ENCODE measurements at places on chromosomes 4 and X.

- no peak for DNase-seq
Observed at GRCh38 chr4:43457866-43458265, 565.4 kb downstream of the GRXCR1 start.

DNA sequence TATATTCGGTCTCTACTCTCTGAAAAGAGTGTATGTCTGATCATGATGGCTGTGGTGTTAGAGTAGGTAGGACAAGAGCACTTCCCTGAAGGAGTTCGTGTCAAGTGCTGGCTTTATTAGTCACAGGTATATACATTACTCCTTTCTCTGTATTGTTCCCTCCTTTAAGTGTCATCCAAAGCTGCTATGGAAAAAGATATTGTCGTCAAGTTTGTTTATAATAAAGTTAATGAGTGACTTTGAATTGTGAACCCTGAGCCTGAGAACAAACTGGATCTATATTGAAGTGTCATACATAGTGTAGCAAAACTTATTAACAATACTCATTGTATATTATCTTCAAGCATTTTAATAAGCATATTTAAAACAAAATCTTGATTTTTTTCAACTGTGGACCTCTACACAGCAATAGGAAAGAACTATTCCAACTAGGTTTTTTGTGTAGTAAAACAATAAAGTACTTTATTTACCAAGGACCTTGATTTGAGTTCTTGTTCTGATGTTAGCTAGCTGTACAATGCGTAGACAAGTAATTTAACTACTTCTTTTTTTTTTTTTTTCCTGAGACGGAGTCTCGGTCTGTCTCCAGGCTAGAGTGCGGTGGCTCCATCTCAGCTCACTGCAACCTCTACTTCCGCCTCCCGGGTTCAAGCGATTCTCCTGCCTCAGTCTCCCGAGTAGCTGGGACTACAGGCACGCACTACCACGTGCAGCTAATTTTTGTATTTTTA lies 177.7 kb downstream of the RAPGEF2 start:
- DNase-seq = no peak

DNA sequence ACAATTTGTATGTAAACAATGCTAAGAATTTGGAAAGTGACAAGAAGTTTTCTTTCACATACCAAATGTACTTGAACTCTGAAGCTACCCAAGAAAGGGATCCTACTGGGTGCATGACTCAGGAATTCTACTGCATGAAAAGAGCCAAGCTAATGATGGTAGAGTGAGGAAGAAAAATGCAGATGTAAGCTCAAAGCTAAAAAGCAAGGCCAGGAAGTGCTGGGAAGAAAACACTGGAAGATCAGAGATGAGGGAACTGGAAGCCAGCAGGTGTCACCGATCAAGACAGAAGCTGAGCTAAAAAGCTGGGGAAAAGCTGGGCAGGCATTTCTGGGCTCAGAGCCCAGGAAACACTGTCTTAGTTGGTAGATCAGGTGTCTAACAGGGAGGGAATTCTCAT lies 449.1 kb downstream of the NKX6-1 start:
- DNase-seq = no peak

DNA sequence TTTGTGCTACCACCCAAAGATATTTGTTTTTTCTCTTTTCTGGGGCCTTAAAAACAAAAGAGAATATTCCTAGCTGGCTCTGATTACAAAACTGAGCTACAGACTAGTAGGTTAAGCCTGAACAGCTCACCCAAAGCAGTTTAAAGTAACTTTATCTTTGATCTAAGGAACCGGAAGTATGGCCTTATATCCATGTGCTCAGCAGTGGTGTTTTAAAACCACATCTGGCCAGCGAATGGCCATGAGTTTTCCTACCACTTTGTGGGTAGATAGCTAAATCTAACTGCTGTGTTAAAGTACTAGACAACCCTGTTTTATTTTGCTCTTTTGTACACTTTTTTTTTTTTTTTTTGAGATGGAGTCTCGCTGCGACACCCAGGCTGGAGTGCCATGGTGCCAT lies 24.6 kb downstream of the ADGRG4 start:
- DNase-seq = no peak

DNA sequence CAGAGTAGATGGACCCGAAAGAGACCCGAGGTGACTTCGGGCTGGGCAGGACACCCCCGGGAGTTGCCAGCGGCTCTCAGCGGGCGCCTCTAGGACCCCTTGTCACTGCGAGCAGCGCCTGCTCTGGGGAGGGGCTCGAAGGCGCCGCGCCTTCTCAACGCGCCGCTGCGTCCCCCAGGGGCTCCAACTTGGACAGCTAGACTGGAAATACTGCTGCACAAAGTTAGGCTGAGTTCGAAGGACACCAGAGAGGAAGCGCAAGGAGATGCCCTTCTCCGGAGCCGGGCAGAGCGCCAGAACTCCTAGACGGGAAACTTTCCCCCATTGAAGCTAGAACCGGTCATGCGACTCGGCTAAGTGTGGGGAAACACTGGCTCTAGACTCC lies 493 bp upstream of the KCNIP4 start:
- no peak for DNase-seq

- DNase-seq = peak; percentile 65
Observed at GRCh38 chr4:60034361-60034760, 1165.8 kb upstream of the ADGRL3 start.

DNA sequence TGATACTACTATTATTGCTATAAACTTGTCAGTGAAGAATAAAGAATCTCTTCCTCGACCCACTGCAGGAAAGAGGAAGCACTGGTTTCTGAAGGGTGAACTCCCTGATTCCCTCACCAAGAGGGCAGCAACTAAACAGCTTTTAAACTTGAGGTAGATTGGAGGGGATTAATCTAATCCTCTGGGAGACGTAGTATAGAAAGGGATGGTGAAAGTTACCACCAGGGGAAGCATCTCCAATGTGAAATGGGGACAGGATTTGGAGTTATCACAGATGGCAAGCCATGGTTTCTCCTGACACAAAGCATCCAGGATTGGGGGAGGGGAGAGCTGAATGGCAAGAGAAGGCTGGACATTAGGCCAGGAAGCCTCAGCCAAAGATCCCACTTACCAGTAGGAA lies 62.7 kb upstream of the PTPN13 start:
- no peak for DNase-seq

DNA sequence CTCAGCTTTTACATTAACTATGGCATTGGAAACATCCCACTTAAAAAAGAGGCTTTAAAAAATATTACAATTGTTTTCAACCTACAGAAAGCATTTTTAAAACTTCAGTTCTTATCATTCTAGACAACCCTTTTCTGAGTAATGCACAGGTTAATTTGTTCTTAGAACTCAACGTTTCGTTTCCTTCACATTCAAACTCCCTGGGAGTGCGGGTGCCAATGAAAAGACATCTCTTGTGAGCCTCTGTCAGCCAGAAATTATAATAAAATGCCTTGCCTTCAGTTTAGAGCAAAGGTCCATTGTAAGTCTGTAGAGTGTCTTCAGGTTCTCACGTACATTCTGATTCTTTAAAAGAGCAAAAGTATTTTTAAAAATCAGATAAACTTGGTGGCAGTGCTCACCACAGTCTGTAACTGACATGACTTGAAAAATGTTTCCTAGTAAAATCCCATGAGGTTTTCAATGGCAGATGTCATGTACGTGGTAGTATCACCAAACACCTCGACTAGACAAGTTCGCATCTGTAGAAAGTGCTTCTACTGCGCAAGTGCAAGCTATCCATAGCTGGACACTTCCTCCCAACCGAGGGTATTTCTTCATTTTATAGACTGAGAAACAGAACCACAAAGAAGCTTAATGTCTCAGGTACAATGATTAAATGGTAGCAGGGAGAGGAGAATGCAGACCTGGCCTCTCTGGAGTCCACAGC lies 65.8 kb downstream of the HAUS3 start:
- no peak for DNase-seq

DNA sequence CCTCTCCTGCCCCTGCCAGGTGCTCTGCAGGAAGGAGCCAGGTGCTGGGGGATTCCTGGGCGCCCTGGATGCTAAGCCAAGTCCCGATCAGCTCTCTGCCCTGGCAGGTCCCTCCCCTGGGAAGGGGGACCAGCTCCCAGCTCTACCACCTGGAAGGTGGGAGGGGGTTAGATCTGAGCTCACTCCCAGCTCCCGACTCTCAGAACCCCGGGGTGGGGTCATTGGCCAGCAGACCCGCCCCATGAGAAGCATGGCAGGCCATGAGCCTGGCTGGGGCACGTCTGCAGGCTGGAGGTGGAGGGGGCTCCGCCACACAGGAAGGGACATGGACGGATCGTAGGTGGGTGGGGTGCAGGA lies 83.4 kb upstream of the NKX1-1 start:
- DNase-seq = no peak

DNA sequence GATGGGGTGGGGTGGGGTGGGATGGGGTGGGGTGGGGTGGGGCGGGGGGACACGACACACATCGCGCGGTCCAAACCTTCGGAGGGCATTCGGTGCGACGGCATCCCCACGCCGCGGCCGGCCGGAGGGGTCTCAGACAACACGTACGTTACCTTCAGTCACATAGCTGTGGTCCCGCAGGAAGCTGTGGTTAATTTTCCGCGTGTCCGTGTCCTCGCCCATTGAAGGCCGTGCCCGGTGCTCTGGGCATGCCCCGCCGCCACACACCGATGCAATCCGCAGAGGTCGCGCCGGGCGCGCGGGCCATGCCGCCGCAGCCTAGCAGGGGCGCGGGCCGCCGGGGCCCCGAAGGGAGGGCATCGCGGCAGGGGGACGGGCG lies 417 bp downstream of the PPP2R2C start:
- no peak for DNase-seq

DNA sequence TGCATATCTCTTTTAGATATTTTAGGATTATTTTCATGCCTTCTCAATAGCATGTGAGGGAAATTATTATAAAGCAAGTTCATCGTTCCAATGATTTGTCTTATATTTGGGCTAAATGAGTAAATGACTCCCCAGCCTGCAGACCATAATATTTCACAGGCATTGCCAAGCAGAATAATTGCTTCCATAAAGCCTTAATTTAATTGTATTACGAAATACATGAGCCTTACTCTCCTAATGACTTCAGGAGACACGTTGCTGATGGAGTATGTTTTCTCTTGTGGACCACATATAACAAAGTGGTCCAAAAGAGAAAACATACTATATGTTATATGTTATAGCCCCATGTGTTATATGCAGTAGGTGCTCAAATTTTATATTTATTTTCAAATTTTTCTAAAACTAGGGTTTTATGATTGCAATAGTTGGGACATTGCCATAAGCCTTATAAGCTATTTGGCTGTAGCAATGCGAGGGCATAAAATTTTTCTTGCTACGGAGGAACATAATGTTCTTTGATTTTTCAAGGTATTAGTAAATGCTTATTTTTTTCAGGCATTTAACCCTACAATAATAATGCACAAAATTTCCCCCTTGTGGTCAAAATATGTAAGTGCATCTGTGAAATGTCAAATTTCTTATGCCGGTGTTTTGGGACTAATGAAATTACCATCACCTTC lies 26.2 kb upstream of the TMPRSS11D start:
- DNase-seq = no peak

GRCh38 chrX:13253223-13253622 lies 66.6 kb downstream of the ATXN3L start:
- no peak for DNase-seq

DNA sequence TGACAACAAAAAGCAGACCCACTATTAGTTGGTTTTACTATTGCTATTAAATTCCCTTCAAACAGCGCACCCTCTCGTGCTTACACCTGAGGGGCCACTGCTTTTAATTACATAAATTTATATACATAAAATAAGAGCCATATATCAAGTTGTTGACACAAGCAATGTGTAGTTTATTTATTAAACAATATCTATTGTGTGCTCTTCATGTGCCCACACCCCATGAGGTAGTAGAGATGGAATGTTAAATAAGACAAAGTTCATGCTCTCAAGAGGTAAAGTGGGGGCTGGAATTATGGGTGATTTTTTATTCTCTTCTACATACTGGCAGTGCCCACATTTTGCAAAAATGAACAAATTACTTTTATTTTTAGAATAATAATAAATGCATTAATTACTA lies 47.3 kb downstream of the KCNIP4 start:
- no peak for DNase-seq

DNA sequence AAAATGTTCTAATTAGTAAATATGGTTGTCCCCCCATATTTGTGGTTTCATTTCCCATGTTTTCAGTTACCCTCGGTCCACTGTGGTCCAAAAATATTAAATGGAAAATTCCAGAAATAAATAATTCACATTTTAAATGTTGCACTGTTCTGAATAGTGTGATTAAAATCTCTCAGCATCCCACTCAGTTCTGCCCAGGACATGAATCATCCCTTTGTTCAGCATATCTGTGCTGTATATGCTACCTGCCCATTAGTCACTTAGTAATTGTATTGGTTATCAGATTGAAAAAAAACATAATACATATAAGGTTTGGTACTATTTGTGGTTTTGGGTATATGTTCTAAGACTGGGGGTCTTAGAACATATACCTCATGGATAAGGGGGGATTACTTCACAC lies 55.1 kb upstream of the NXF3 start:
- DNase-seq = no peak

DNA sequence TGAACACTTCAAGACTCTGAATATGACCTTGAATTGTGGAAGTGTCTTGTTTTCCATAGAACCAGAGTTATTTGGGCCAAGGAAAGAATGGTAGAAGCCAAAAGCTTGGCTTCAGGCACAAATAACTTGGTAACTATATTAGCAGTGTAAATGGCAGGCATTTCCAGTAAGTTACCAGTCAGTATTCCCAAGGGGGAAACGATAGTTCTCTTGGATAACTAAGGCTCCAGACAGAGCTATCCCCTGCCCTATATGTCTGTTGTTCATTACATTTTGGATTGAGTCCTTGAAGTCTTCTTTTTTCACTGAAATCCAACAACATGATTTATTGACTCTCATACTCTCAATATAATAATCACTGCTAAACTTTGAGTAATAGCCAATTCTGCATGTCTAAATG lies 364.1 kb downstream of the MAGEB5 start:
- no peak for DNase-seq

GRCh38 chr4:72942565-72942964 lies 127.0 kb downstream of the COX18 start:
- no peak for DNase-seq

DNA sequence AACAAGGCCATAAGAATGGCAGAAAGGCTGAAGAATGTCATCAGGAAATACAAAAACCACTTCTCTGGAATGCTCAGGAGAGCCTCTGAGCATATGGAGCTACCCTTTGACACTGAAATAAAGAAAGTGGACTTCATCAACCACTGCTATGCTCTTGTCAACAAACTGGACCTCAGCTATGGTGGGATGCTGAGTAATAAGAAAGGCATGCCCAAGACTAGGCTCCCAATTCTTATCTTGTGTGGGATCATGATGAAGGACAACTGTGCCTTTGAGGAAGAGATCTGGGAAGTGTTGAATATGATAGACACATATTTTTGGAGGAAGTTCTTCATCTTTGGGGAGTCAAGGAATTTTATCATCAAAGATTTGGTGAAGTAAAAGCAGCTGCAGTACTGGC lies 86.9 kb upstream of the MAGEB16 start:
- no peak for DNase-seq

DNA sequence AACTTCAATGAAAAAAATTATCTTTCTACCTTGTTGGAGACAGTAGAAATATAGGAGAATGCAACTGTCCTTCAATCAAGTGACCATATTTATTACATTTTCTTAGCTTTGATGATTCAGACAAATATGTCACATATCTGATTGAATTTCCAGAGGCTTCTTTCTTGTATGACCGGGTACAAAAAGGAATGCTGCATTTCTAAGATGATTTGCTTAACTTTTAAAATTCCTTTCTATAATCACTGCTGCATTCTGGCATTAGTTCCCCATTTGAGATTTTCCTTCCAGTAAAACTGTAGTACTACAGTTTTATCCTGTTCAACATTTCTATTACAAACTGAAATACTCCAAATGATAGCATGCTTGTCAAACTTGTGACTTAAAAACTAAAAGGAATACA lies 5.2 kb downstream of the MFSD8 start:
- no peak for DNase-seq

- no peak for DNase-seq
Observed at GRCh38 chrX:100677611-100678181, 33.7 kb downstream of the SRPX2 start.
